ENCODE measurements at places on chromosomes 11 and 22.

GRCh38 chr22:31680861-31681341 lies 18.9 kb upstream of the PISD start:
- DNase-seq, result no peak

DNA sequence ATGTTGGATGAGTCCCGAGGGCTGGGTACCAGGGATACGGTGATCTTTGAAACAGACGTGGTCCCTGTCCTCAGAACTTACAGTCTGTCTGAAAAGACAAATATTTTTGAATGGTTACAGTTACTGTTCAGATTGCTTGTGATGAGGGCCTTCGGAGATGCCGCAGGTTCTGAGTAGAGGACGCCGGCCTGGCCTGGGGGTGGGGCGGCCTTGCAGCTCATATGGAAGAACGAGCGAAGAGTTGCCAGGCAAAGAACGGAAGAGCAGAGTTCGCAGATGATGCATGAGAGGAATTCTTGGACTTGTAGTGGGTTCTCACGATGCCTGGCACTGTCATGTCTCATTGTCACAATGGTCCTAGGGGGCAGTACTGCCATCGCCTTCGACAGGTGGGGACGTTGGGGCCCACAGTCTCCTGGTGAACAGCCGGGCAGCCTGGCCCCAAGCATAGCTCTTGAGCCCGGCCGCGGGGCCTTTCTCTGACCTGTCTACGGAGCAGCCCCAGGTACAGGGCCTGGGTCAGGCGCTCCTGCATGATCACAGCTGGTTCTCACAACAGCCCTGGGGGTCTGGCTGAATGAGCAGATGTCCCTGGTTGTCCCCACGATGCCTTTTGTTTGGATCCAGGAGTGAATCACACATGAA lies 60.9 kb upstream of the PARVG start:
- DNase-seq, result no peak

GRCh38 chr22:27108425-27109114 lies 451.2 kb downstream of the MIAT start:
- no peak for DNase-seq

- no peak for DNase-seq
Measured at GRCh38 chr22:47710135-47710534, 947.7 kb downstream of the TBC1D22A start.

DNA sequence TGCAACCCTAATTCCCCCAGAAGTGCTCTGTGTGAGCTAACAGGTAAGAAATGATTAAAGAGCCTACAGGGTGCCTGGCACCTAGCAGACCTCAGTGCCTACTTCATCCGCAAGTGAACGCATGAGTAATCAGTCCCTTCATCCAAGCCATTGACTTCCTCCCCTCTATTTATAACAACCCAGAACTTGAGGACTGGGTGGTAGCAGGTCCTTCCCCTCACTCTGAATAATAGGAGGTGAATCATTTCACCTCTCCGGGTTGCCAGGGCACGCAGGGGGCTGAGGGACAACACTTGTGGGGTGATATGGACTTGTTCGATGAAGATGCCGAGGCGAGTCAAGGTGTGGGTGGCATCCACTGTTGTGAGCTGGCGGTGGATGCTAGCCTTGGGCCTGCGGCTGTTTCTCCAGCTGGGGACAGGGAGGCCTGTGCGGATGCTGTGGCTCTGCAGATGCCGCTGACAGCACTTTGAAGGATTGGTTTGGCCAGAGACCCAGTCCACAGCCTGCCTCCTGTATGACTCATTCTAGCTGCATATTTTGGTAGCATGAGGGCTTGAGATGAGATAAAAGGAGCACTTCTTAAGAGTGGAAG lies 11.7 kb upstream of the SORL1-AS1 start:
- DNase-seq, result peak; percentile 91

DNA sequence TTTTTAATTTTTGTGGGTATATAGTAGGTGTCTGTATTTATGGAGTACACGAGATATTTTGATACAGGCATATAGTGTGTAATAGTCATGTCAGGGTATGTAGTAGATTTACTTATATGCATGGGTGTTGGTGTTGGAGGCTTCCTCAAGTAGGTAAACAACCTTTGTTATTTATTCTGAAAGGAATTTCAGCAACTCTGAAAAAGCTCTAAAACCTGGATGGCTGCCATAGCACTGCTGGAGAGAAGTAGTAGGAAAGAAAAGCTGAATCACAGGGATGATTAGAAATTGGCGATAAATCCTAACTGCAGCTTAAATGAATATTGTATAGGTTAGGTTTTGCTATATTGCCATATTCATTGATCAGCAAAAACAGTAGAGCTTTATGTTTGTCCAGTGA lies 44.4 kb upstream of the ST14 start:
- DNase-seq, result no peak

DNA sequence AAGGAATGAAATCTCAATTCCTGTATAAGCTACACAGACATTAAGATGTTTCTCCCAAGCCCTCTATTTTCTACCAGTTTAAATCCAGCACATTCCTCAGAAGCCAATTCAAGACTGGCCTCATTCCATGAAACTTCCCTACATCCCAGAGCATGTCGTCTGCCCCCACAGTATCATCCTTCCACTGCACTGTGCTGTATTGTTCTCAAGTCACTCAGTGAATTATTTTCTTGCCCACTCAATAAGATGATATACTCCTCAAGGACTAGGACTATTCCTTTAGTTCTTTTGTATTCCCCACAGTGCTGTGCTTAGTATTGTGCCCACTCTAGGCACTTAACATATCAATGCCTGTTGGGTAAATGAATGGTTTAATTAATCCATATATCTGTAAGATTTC lies 203.1 kb upstream of the BLID start:
- no peak for DNase-seq

- DNase-seq, result no peak
Measured at GRCh38 chr11:12380565-12381325, 3.4 kb downstream of the PARVA start.

DNA sequence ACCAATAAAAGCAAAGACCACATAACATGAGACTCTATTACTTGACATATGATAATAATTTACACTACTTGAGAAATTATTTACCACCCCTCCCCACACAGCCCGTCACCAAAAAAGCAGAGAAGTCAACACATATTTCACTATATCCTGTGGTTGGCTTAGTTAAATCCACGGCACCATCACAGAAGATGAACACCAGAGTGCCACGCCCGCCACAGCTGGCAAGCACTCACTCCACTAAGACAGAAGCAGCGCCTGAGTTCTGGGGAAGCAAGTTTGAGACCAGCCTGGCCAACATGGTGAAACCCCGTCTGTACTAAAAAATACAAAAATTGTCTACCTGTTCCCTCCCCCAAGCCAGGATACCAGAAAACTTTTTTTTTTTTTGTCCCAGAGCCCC lies 53.1 kb downstream of the PACSIN2 start:
- no peak for DNase-seq

DNA sequence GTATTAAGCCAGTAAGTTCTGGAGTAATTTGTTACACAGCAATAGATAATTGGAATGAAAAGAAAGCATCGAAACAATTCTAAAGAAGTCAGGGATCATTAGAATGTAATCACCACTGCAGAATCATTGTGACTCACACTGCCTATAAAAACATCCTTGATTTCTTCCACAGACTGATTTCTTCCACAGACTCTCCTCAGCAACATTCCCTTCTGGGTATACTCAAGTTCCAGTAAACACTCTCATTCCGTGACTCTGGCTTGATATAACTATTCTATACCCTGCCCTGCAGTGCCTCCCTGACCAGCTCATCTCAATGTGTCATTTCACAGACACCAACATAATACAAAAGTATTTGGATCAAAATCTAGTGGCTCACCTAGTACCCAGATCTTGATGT lies 120.5 kb downstream of the BBOX1 start:
- no peak for DNase-seq

- DNase-seq, result no peak
Measured at GRCh38 chr22:35195226-35195625, 62.1 kb upstream of the HMGXB4 start.

- peak; percentile 0 for DNase-seq
Measured at GRCh38 chr11:80727315-80727714, 1286.5 kb upstream of the TENM4 start.

DNA sequence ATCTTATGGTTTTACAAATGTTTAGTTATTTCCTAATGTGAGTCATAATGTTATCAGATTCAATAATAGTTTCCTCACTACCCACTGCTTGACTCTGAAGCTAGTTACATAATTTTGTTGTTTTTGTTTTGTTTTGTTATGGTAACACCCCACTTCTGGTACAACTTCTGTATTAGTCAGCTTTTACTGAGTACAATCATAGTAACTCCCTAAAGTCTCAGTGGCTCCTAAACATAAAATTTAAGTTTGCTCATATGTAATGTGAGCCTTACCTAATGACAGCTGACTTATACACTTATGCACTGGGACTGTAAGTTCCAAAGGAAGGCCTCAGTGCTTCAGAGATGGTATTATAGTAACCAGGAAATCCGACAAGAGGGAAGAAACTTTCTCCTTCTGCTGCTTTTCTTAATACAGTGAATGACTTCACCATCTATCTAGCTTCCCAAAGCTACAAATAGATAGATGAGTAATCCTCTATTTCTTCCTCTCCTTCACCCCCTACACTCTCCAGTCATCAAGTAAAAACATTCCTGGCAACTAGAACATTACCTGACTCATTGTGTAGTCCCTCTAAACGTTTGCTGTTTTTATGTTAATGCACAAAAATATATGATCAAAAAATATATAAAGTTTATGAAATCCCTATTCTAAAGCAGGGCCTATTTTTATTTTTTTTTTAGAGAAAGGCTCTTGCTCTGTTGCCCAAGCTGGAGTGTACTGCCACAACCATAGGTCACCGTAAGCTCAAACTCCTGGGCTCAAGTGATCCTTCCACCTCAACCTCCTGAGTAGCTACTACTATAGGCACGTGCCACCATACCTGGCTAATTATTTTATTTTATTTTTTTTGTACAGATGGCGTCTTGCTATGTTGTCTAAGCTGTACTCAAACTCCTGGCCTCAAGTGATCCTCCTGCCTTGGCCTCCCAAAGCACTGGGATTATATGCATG lies 563.0 kb downstream of the SOX6 start:
- no peak for DNase-seq

- DNase-seq, result peak; percentile 19
Measured at GRCh38 chr22:46352691-46353386, 17.3 kb downstream of the TRMU start.

DNA sequence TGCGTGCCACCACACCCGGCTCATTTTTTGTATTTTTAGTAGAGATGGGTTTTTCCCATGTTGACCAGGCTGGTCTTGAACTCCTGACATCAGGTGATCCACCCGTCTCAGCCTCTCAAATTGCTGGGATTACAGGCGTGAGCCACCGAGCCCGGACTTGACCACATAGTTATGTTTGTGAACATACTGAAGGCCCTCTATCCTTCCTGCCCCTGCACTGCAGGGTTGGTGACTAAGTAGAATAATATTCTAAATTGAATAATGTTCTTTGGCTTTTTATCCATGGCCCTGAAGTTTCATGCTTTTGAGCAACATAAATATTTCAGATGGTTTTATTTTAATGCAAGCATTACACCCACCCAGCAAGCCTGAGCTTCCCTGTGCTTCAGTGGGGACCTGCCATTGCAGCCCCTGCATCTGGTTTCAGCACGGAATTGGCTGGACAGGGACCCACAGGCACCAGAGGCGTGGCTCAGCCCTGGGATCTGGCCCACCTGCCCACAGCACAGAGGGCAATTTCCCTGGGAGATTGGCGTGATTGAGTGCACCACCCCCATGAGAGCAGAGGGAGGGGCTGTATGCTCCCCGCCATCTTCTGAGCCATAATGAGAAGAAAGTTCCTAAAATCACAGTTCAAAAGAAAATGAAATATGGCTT lies 460.5 kb downstream of the BRD1 start:
- DNase-seq, result no peak

DNA sequence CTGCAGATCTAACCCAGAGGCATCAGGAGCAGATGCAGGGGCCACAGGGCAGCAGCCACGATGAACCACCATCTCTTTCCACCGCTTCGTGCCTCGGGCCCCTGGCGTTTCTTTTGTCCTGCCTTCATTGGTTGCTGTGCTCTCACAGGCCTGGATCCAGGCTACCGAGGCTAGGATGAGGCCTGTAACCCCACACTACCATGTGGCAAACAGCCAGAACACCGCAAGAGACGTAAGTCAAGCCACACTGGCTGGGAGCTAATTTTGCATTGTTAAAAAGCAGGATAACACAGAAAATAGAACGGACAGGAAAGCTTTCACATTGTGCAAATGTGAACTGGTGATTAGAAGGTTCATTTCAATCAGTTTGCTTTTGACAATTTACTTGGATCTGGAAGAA lies 15.7 kb upstream of the ARFGAP3 start:
- DNase-seq, result no peak

DNA sequence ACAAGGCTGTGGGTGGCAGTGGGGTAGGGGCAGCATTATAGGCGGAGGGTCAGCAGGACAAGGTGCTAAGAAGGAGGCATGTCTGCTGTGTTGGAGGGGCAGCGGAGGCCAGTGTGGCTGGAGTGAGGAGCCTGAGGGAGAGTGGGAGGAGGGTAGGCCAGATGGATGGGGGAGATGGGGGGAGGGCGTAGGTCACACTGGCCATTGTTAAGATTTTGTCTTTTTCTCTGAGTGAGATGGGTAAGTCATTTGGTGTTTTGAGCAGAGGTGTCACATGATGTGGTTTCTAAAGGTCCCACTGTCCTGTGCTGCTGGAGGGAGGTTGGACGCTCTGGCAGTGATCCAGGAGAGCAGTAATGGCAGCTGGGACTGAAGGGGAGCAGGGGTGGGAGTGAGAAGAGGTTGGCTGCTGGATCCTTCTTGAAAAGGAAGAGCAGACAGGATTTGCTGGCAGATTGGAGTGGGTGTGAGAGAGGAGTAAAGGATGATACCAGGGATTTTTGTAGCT lies 9.8 kb downstream of the PPP6R3 start:
- no peak for DNase-seq

GRCh38 chr11:2409611-2410468 lies 9.3 kb downstream of the TSSC4 start:
- no peak for DNase-seq

DNA sequence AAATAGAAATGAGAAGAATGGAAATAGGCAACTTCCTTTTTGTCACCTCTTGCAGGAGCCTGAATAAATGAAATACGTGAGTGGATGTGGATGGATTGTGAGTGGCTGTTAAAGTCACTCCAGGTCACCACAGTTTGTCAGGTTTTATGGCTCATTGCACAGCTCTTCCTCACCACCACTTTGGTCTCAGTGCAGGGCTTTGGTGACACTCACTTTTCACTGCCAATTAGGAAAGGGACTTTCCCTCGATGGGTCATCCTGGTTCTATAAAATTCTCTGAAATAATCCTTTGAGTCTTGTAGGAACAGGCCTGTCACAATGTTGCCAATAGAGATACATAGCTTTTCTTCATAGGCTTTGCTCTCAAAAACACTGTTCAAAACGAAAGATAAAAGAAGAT lies 172.4 kb upstream of the C11orf87 start:
- DNase-seq, result no peak

- DNase-seq, result no peak
Measured at GRCh38 chr22:20109411-20110358, 6.2 kb upstream of the RANBP1 start.

All from activated CD4-positive, alpha-beta T cell treated with anti-CD3 and anti-CD28 coated beads, Interleukin-10, Interleukin-2, amounts not matched to agents 100 ng/mL and 50 ng/mL, durations not matched to agents 16 hours and 8 hours (primary cell).